ENCODE measurements at places on chromosomes 11 and 22.

- no peak for DNase-seq
Observed at GRCh38 chr22:39027717-39028116, 6.8 kb downstream of the APOBEC3D start.

- no peak for DNase-seq
Observed at GRCh38 chr11:104784684-104785460, 113.4 kb downstream of the CASP12 start.

GRCh38 chr11:114073007-114073827, 13.7 kb downstream of the ZBTB16 start:
- DNase-seq, result no peak

- no peak for DNase-seq
Observed at GRCh38 chr22:42912059-42912458, 55.0 kb upstream of the ARFGAP3 start.

DNA sequence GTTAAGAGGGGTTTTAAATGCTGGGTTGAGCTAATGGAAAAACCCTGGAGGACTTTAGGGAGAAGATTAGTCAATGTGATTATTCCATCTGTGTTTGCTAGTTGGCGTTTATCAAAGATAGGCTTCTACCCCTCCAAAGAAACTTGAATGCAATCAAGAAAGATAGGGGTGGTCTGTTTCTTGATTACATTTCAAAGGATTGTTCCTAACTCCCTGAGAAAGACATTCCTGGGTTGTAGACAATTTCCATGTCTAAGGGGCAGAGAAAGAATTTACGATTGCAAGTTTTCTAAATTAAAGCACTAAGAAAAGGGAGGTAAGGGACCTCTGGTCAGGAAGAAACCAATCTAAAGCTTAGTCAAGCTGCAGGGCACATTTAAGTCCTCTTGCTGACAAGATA, 2268.7 kb downstream of the LRRC4C start:
- no peak for DNase-seq

DNA sequence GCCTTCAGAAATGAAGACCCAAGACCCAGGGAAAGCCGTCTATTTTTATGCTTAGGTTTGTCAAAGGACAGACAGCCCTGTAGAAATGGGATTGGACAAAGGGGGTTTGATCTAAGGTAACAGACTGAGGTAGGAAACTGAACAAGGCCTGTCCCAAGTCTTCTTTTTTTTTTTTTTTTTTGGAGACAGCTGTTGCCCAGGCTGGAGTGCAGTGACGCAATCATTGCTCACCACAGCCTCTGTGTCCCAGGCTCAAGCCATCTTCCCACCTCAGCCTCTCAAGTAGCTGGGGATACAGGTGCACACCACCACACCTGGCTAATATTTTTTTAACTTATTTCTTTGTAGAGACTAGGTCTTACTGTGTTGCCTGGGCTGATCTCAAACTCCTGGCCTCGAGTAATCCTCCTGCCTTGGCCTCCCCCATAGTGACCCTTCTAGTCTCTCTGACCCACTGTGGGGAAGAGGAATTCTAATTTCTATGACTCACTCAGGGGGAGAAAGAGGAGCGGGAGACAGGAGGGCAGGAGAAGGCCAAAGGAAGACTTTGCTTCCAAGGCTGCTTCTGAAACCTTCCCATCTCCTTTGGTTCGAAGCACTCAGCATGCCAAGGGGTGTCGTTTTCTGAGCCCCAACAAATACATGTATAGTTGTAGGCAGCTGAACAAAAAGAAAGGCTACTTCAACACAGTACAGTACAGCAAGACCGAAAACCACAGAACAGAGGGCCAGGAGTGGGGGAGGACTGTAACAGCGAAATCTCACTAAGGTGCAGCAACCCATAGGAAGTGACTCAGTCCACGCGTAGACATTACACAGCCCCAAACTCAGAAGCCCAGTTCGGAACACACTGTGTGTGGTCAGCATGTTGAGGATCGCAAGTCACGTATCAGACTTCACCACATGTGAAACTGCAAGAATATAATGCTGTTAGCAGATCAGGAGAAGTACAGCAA, 872 bp downstream of the TMA7B start:
- DNase-seq, result peak; percentile 95

DNA sequence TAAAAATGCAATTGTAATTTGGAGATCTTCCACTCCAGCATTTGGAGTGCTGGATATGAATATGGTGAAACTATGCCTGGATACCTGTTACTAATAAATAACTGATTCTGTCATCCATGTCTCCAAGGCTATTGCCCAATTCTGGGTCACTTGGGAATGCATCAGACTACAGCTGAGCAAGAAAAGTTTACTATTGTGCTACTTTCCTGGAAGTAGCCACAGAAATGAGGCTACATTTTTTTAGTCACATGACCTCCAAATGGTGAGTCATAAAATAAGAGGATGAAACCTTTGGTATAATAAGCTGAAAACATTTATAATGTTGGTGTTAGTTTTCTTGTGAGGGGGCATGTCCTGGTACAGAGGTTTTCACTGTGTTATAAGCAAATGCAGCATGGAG, 44.4 kb downstream of the DCDC1 start:
- DNase-seq, result no peak

GRCh38 chr11:2742611-2743426, 43.0 kb upstream of the KCNQ1OT1 start:
- no peak for DNase-seq

- DNase-seq, result no peak
Observed at GRCh38 chr11:58318532-58318931, 40.3 kb downstream of the OR5B17 start.

- peak; percentile 51 for DNase-seq
Observed at GRCh38 chr11:31106968-31107576, 262.5 kb downstream of the DCDC1 start.

DNA sequence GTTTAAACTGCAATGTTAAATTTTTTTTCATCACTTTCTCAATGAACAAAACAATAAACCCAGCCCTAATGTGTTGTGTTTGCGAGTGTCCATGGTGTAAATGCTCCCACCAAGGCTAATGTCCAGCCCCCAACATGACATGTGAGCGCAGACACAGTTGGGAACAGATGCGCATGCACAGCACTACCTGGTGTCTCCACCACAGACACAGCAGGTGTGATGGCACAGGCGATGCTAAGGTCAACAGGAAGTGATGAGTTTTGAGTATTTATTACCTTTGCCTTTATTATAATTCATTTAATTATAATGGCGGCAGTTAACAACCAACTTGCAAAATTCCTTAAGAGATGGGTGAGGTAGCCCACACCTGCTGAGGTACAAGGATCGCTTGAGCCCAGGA, 42.9 kb downstream of the MICAL3 start:
- DNase-seq, result no peak

- DNase-seq, result no peak
Observed at GRCh38 chr11:63879598-63880402, 37.2 kb downstream of the RCOR2 start.

DNA sequence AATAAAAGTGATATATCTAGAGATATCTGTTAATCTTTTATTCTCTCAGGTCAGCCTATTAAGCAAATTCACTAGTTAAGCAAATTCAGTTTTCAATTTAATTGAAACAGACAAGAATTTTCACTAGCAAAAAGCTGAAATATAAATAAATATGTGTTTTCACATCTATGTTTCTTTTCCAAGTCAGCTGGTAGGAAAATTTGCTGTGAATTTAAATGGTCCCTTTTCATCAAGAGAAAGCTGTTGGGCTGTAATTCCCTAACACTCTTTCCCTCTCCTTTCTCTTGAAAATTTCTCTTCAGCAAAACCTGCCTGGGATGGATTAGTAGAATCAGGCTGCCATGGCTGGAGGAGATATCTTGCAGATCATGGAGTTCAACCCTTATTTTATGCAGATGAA, 46.9 kb upstream of the BARX2 start:
- no peak for DNase-seq

- DNase-seq, result no peak
Observed at GRCh38 chr11:80365076-80365725, 924.4 kb upstream of the TENM4 start.

DNA sequence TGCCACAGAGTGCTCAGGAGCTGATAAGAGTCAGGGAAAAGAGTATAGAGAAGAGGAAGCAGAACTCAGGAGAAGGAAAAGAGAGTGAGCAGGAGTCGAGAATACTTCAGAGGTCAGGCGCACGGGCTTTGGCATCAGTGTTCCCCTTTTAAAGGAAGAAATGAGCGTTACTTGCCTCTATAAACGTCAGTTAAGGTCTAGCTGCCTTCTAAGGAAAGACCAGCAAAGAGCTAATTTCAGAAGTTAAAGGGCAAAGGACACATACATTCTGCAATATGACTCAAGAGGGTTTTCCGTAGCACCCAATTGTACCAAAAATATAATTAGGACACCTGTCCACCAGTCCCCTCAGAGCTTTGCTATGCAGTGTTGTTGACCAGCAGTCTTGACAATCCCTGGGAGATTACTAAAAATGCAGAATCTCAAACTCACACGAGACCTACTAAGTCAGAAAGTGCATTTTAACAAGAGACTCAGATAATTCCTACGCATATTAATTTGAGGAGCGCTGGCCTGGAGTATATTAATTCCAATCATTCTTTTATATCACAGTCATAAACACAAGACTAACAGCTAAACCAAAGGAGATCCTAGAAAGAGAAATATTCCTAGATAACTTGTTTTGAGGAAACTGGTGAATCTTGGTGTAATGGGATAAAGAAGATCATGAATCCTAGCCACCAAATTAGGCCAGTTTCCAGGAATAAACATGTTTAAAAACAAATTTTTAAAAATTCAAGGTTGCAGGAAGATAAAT, 249.0 kb downstream of the CADM1 start:
- no peak for DNase-seq

GRCh38 chr11:102604875-102605274, 20.3 kb downstream of the MMP20 start:
- no peak for DNase-seq

GRCh38 chr11:57277845-57278720, 41.0 kb upstream of the APLNR start:
- peak; percentile 48 for DNase-seq

Measured in activated CD8-positive, alpha-beta memory T cell treated with anti-CD3 and anti-CD28 coated beads, Interleukin-2, amount 10 ng/mL, durations not matched to agents 7 days and 5 days (primary cell).